ENCODE measurements at places on chromosomes 6 and 20.

- DNase-seq, result peak; percentile 47
Measured at GRCh38 chr6:524803-525202, 132.1 kb downstream of the HUS1B start.

GRCh38 chr6:145241039-145241438 is 494.3 kb downstream of the EPM2A start:
- no peak for DNase-seq

GRCh38 chr6:49666930-49667757 is 30.5 kb upstream of the RHAG start:
- no peak for DNase-seq

GRCh38 chr6:96795481-96795880 is 41.8 kb downstream of the GPR63 start:
- DNase-seq, result no peak

GRCh38 chr20:43583982-43584432 is 6.7 kb upstream of the IFT52 start:
- no peak for DNase-seq

DNA sequence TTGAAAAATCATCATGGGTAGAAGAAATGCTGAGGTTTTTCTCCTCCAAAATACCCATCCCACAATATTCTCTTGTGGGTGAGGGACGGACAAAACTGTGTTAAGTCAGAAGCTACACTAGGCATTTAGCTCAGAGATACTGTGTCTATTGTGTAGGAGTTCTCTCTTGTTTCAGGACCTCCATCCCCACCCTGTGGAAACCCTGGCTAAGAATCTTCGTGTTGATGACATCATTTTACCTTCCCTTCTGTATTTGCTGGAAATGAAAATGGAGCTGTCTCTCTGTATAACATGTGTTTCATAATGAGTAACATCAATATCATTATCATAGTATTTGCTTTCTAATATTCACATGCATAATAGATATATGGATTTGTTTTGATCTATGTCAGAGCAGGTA is 1193.0 kb upstream of the CITED2 start:
- no peak for DNase-seq

GRCh38 chr20:3696200-3696599 is 14.4 kb upstream of the ADAM33 start:
- DNase-seq, result no peak

GRCh38 chr6:168631564-168631963 is 190.6 kb downstream of the SMOC2 start:
- DNase-seq, result no peak

GRCh38 chr6:116531675-116532570 is 13.6 kb downstream of the TRAPPC3L start:
- peak; percentile 44 for DNase-seq

- DNase-seq, result no peak
Measured at GRCh38 chr6:31378062-31378720, 21.2 kb upstream of the HLA-B start.

DNA sequence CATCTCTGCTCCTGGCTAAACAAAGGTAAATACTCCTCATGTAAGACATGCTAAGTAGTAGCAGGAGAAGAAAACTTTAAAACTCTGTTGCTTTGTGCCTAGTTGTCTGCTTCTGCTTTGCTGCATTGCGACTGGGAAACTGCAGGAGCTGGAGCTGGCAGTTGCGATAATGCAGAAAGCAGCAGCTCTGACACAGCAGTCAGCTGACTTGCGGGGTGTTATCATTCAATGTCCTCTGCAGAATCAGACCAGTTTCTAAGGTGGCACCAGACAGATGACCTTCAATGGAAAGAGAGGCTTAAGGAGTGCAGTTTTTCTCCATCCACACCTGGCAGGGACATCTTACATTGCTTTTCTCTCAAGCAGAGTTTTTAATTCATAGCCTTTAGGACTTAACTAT is 69.9 kb upstream of the SOX4 start:
- no peak for DNase-seq

- no peak for DNase-seq
Measured at GRCh38 chr6:166056637-166057036, 111.0 kb downstream of the TBXT start.

- no peak for DNase-seq
Measured at GRCh38 chr6:101588343-101588742, 194.8 kb downstream of the GRIK2 start.

GRCh38 chr20:11231742-11232648 is 558.2 kb upstream of the JAG1 start:
- no peak for DNase-seq

DNA sequence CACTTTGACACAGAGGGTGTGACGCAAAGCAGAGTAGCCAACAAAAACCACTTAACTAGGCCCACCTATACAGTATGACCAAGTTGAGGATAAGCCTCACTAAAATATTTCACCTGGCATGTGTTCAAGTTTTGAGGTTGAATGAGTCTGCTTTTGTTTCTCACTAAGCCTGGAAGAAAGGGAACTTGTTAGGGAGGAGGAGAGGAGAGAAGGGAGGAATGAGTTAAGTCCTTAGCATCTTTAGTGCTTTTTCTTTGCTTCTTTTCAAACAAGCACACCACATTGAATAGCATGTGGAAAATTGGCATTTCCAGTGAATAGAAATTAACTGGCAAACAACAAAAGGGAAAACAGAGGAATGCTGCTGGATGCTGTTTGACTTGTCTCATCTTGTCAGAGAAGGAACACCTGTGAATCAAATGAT is 461.9 kb downstream of the GJA1 start:
- no peak for DNase-seq

DNA sequence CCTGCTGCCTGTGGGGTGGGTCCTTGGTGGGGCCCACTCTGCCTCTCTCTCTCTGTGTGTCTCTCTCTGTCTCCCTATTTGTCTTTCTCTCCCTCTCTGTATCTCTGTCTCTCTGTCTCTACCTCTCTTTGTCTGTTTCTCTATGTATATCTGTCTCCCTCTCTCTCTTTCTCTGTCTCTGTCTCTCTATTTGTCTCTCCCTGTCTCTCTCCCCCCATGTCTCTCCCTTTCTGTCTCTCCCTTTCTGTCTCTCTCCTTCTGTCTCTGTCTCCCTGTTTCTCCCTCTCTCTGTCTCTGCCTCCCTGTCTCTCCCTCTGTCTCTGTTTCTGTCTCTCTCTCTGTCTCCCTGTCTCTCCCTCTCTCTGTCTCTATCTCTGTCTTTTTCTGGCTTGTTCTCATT is 353.2 kb downstream of the CDH4 start:
- no peak for DNase-seq

DNA sequence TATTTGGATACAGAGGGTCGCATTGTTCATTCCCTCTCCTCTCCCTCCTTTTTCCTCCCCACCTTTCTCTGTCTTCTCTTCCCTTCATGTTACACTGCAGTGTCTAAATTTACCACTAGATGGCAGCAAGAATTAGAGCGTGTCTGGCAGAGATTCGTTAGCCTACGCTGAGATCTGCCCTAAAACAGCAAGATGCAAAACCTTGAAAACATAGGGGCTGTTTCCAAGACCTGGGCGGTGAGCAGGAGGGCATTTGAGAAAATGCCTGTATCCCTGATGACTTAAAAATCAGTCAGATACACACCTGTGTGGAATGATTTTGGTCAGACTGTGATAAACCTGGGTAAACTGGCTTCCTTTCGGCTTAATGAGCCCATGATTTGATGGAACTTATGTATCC is 101.5 kb upstream of the ISM1 start:
- DNase-seq, result peak; percentile 12

DNA sequence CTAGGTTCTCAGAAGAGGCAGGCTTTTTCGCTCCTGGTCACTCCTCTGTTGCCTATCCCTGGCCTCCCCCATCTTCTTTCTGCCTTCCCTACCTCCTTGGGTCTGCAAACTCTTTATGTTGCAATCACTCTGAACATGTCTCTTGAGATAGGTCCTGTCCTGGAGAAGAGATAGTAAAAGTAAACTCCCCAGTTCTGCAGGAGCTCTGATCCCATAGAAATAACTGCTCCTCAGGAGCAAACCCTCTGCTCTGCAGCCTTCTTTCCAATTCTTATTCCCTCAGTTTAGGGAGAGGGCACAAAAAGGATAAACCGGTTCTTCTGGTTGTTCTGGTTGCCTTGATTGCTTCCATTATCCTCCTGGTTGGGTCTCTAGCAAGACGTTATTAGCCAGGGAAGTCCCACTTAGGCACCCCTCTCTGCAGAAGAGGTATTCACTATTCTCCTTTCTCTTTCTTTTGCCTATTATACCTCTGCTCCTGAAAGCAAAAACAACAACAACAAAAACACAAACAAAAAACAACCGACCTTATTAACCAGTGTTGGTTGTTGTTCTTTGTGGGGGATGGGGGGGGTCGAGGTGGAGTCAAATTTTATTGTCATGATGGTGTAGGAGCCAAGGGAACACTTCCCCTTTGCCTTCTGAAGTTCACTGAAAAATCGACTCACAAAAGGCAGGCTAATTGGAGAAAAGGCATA is 973 bp downstream of the TRIM38 start:
- no peak for DNase-seq

GRCh38 chr6:119871520-119871919 is 522.0 kb upstream of the MAN1A1 start:
- no peak for DNase-seq

DNA sequence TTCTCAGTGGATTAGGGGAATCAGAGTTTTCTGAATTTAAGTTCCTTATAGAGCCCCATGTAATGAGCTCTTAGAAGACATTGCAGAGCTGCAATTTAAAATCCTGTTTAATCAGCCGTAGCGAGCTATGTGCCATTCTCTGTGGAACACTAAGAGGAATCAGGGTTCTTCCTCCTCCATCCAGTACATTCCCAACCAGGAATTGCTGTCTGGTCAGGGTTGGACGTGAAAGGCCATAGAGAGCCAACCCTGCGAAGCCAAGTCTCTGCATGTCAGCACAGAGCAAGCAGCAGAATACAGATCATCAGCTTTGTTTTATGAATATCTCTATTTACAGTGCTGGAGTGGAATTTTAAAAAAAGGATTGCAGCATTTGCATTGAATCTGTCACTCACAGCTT is 366.0 kb downstream of the LAMA2 start:
- DNase-seq, result no peak

DNA sequence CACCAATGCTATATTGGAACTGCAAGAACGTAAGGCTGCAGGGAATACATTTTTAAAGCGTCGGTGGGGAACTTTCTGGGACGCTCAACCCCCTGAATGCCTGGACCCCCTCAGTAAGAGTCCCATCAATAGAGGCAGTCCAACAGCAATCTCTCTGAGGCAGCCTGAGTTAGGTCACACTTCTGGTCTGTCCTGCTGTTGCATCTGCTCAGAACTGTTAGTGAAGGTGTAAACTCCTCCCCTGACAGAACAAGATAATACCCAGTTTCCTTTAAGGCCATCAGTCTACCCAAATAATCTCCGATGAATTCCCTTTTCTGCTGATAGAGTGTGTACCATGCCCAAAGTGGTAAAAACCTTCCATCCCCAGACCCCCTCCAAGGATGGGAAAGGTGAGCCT is 1.1 kb upstream of the RNGTT start:
- no peak for DNase-seq

- no peak for DNase-seq
Measured at GRCh38 chr6:162638931-162639574, 88.5 kb downstream of the PRKN start.

DNA sequence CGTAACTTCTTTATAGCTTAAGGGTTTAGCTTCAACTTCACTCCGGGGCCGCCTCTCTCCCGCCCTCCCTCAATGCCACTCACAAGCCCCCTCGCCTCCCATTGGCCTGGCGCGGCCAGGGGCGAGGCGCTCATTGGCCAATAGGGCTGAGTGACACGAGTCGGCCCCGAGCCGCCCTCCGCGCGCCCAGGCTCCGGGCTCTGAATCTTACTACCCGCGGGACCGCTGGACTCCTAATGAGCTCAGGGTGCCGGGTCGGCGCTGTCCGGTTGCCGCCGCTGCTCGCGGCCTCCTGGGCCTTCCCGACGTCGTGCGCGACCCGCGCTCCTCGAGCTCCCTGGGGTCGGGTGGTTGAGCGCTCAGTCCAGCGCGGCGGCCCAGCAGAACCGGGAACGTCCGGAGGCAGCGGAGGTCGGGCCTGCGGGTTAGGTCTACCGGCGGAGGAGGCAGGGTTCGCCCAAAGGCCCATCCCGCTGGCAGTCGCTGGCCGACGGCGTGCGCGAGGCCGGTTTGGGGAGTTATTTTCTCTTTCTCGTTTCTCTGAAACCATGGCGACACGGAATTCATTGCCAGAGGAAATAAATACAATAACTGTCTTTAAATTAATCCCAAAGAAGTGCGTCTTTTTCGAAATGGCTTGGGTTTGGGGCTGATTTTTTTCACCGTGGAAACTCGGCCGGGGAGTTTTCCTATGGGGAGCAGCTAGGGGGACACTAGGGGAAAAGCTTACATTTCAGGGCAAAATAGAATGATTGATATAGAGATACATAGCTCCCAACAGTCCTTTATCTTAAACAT is at the start of gene SIM1:
Gene SIM1 (minus strand): TSS at position 19 of the 798 bp plus-strand sequence. CDS start 1,453 bp downstream, outside the sequence.
- DNase-seq, result no peak

DNA sequence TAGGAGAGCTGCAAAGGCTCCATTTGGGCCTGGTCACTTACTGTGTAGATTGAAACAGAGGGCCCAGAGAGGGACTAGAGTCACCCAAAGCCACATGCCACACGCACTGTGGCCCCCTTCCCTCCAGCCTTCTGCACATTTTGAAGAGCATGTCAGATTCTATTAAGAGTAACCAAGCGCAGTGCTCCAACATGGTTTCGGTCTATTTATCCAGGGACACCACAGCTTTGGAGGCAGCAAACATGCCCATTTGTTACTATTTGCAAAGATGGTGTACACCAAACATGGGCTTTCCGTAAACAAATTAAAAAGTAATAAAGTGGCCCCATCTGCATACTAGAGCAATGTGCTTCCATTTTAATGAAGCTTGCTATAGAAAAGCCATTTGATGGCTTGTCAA is 43.7 kb upstream of the CCDC167 start:
- DNase-seq, result no peak

GRCh38 chr6:117264692-117265409 is 507 bp upstream of the VGLL2 start:
- DNase-seq, result no peak

GRCh38 chr6:137399881-137400443 is 94.2 kb downstream of the OLIG3 start:
- no peak for DNase-seq

DNA sequence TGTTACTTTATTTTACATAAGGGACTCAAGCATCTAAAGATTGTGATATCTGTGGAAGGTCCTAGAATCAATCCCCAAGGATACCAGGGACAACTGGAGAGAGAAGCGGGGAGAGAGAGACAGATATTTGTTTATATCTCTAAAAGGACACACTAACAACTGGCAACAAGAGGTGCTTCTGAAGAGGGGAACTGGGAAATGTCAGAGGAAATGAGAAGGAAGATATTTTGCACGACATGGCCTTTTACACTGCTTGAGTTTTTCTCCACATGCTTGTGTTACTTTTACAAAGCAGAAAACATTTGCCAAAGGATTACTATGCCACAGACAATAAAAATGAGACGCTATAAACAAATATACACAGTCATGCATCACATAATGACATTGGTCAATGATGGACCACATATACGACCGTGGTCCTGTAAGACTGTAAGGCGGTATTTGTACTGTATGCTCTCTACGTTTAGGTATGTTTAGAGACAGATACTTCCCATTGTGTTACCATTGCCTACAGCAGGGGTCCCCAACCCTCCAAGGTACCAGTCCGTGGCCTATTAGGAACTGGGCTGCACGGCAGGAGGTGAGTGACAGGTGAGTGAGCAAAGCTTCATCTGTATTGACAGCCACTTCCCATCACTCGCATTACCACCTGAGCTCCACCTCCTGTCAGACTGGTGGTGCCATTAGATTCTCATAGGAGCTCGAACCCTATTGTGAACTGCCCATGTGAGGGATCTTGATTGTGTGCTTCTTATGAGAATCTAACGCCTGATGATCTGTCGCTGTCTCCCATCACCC is 64.6 kb upstream of the PTPN1 start:
- DNase-seq, result no peak

- DNase-seq, result no peak
Measured at GRCh38 chr6:107965746-107966145, 7.7 kb upstream of the SEC63 start.

GRCh38 chr6:93418408-93419303 is 703 bp downstream of the EPHA7 start:
- no peak for DNase-seq

Measured in stimulated activated CD4-positive, alpha-beta T cell treated with anti-CD3 and anti-CD28 coated beads, Interleukin-4, amount 100 ng/mL, for 4 hours (primary cell).